ENCODE measurements at places on chromosomes 3 and 15. TPM values are rescaled to one million over a fixed set of nuclear protein-coding genes. Genes with fewer than 3 reads are reported as not detected.

DNA sequence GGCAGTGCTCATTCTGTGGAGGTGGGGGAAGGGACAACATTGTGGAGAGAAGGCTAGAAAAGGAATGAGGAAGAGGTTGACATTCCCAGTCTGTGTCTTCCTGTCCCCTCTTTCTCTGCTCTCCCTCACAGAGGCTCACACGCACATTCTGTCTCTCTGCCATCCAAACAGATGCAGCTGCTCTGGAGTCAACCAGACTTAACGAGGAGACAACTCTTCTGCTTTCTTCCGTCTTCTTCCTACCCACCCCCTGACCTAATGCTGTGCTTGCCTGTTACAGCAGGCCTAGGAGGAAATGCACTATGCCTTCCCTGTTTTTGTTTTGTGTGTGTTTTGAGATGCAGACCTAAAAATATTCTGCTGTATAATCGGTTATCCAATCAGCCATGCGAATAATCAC is 121.9 kb downstream of the CACNA1D start:
- peak; percentile 47 for DNase-seq

DNA sequence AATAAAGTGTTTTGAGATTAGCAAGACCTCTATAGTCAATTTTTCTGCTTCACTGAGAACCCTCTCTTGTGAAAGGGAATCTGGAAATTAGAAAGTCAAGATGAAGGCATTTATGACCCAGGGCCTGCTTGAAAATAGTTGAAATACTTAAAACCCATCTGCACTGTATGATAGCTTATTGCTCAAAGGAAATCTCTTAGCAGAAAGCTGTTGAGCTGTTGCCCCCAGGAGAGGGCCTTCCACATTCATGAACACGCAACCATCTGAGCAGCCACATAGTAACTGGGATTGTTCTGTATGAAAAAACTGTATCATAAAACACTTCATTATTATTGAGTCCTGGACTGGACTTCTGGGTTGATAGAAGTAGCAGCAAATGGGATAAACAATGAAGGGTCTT is 106.4 kb upstream of the PTX3 start:
- DNase-seq, result no peak

GRCh38 chr3:194577986-194578905 is 55.0 kb downstream of the TMEM44 start:
- DNase-seq, result no peak

The GCNT3 gene
- total RNA-seq, result 1.5 TPM

DNA sequence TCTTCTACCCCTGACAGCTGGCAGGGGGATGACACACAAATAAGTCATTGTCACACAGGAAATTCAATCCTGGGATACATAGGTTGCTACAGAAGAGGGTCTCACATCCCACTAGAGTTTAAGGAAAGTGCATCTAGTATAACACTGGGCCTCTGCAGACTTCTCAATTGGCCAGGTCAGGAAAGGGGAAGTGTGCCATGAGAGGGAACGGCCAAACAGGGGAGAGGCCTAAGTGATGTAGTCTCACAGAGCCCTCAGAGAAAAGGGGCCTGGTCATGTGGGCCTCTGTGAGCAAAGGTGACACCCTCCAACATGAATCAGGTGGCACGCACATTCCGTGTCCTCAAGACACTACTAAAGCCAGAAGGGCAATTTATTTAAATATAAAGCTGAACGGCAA is 11.2 kb downstream of the ZXDC start:
- DNase-seq, result no peak

DNA sequence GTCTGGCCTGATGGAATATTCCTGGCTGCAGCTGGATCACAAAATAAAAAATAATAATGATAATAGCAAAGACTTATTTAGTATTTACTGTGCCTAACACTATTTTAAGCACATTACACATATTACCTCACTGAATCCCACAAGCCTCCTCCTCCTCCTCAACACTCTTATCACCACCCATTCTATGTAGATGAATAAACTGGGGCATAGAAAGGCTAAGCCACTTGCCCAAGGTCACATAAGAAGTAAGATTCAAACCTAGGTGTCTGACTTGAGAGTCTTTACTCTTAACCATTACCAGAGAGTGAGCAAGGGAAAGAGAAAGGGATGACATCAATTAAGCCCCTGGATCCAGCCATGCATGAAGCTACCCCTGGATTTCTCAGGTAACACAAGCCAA is 493.1 kb downstream of the SHQ1 start:
- no peak for DNase-seq

The FAM81A gene
- total RNA-seq, result 0.49 TPM

GRCh38 chr3:74564560-74564959 is 49.9 kb downstream of the CNTN3 start:
- no peak for DNase-seq

Data from vagina (tissue), 2 donors.